ENCODE measurements at places on chromosomes 4 and X.

- peak; percentile 18 for DNase-seq
These were observed 5.7 kb upstream of the TADA2B start for GRCh38 chr4:7037425-7037824.

- DNase-seq = no peak
These were observed 4.9 kb downstream of the CDKN2AIP start for GRCh38 chr4:183449193-183449882.

GRCh38 chrX:97563531-97564133 lies 679.9 kb downstream of the RPA4 start:
- peak; percentile 57 for DNase-seq

DNA sequence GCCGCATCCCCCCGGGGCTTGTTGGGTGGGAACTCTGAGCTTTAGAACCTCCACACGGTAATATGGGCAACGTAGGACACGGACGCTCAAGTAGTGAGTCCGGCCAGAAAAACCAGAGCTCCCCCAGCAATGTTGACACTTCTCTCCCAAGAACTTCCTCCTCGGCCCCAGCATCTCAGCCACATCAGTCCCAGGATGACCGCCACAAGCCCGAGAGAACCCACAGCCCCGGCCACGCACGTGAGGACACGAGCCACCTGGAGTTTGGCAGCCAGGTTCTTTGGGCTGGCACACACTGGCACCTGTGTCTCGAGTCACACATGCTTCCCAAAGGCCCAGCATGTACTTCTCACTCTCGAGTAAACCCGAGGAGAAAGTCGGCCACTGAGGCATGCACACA lies 16.3 kb downstream of the CLDN34 start:
- DNase-seq = no peak

DNA sequence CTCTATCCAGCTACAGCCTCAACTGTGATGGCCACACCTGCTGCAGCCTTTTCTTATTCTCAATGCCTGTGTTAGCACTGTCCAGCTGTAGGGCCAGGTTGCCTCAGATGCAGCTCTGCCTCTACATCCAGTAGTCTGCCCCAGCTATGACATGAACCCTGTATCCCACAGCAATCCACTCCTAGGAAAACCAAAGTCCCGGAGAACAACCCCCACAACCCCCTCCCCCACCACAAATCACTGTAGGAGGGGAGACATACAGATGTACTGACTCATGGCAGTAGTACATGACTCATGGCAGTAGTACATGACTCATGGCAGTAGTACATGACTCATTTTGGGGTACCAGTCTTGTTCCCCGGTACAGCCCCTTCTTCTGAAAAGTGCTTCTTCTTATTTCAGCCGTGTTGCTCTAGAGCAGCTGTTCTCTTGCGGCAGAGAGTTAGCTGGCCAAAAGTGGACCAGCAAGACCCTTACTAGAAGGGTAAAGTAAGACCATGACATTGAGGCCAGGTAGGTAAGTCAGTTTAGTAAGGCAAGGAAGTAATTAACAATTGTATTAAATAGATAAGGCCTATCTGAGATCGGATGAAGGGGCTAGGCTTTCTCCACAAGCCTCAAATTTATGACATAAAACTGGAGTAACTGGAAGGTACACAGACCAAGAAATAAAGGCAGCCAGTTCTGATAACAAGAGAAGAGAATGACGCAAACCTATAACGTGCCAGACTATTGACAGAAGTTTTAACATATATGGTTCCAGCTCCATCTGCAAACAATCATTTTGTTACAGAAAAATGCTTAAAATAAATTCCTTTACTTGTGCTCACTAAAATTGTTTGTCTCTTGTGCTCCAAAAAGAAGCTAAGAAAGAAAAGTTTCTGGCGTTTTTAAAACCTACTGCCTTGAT lies 221.4 kb downstream of the TACR3 start:
- DNase-seq = no peak

DNA sequence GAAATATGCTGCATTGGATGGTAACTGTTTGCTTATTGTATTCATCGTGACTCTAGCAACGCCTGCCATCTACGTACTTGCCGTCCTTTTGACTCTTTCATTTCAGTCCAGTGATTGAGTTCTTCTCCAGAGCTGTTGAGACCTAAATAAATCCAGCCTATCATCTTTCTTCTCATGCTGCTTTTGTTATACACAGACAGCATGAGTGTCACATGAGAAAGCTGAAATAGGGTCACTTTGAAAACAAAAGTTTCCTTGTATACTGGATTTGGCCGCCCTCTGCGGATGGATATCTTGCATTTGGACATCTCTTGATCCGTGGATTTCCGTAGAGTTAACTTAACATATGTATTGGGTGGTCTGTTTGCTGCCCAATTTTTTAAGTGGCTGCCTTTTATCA lies 67.2 kb downstream of the TMPRSS11F start:
- no peak for DNase-seq

DNA sequence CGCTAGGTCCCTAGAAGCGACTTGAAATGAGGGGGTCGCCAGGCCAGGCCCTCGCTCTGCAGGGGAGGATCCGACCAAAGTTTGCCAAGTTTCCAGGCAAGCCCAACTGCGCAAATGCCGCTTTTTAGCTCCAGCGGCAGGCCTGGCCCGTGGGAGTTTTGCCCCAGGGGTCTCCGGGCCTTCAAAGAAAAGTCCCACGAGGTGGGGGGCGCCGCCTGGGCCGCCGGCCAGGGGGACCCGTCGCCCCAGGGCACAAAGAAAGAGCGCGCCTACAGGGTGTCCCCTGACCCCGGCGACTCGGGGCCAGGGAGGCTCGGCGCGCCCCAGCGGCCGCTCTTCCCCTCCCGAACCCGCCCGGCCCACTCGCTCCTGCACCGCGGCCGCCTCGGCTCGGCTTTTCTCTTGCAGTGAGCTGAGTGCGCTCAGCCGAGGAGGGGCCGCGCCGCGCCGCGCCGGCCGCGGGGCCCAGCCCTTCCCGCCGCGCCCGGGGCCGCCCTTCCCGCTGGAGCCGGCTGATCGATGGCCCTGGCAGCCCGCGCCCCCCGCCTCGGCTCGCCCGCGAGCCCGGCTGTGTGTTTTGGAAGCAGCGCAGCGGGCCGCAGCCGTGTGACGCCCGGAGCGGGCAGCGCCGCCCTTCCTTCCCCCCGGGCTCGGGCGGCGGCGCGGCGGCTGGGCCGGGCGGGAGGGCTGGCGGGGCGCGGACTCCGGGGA lies 754 bp upstream of the KLF3 start:
- DNase-seq = no peak

DNA sequence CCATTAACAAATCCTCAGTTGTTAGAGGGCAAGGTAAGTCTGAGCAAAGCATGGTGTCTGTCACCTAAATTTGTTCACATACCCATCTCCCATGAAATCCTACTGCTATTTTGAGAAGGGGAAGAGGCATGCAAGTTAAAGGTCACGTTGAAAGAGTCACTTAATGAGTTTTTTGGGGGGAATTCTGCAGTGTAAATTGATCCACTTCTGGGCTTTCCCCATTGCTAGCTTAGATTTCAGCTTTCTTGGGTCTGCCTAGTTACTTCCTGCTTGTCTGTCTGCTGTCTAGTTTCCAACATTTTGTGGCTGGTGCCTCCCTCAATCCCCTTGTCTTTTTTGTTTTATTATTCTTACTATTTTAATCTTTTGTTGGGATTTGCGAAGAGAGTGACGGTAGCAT lies 32.0 kb downstream of the CEP135 start:
- DNase-seq = no peak

DNA sequence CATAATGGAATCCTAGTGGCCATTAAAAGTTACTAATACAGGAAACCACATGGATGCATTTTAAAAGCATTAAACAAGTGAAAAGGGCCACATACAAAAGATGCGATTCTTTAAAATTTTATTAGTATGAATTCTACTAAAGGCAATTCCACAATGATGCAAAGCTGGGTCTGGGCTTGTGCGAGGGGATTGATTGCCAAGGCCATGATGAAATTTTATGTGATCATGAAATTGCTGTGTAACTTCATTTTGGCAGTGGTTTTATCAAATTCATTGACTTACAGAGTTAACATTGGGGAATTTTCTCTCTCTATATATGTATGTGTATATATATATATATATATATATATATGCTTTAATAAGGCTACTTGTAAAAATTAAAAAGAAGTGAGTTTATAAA lies 1142.5 kb upstream of the IGFBP7 start:
- DNase-seq = no peak

Measured in CD4-positive, alpha-beta T cell treated with Interleukin-12 subunit alpha and Interleukin-12 subunit beta, for 1 hour (primary cell).